Neural progenitor cell (in vitro differentiated cells): ENCODE measurements at places on chromosomes 4 and X.
A peak's percentile ranks its signal among the peaks of the same experiment; 100 is the strongest.

GRCh38 chr4:174198828-174199227 is 84.6 kb downstream of the FBXO8 start:
- no peak for DNase-seq

GRCh38 chr4:76987685-76988084 is 38.1 kb downstream of the SEPTIN11 start:
- no peak for DNase-seq

- no peak for DNase-seq
Measured at GRCh38 chr4:145301386-145302080, 121.1 kb upstream of the OTUD4 start.

DNA sequence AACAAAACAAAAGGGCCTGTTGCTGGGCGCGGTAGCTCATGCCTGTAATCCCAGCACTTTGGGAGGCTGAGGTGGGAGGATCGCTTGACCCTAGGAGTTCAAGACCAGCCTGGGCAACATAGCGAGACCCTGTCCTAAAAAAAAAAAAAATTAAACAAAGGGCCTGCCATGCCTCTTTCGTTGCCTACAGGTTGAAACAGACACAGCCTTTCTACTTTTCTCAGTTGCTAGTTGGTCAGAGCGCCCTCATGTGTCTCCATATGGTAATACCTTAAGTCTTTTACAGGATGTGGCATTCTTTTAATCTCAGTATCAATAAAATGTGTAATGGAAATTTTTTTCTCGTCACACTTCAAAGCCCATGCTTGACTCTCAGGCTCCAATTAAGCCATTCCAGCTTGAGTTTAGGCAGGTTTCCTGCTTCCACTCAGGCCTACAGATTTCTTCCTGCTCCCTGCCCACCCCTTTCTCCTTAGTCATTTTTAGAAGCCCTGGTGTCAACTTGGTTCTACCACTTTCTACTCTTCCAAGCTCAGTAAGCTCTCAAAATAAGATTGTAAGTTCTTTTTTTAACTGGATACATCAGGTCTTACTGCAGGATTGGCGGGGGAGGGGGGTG is 4.6 kb upstream of the SOWAHD start:
- DNase-seq, result peak; percentile 48

DNA sequence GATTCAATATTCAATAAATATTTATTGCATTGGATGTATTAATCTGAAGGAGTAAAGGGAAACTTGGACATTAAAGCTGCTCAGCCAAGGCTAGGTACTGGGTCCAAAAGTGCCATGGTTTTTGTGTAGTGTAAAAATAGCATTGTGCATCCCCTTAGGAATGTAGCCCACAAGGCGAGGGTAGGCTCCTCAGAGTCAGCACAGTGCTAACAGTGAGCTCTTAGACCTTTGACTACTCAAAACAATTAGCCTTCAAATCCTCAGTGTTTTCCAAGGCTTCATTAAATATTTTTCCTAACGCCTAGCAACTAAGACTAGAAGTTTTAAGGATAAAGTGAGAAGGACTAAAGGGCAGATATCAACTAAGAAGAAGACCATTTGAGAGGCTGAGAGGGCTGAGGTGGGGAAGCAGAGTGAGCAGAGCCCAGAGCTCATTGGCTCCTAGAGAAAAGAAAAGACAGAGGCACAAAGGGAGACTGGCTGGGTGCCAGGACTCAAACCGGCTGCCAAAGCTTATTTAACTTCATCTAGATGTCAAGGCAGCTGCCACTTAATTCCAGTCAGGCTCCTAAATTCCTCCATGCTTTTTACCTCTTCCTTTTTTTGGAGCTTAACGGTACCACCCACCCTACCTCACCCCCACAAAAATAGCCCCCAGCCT is 17.0 kb downstream of the PRKG2 start:
- peak; percentile 10 for DNase-seq

DNA sequence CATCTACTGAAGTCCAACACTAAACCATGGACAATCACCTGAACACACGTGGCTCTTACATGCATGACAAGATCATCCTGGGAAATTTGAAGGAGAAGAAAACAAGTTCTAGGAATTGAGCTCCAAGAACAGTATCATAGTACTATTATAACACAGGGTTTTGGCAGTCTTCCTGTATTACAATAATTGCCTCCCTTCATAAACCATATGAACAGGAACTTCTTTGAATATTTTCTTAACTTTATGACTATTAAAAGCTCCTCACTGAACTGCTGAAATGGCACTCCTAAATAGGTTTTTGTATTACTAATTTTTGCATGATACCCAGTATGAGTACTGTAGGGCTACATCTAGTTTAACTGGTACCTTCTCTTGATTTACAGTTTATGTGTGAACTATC is 130.0 kb downstream of the ZAR1 start:
- no peak for DNase-seq

- peak; percentile 11 for DNase-seq
Measured at GRCh38 chr4:140757232-140757630, 1.0 kb upstream of the TBC1D9 start.

- no peak for DNase-seq
Measured at GRCh38 chr4:69749771-69750170, 10.6 kb downstream of the SULT1B1 start.

DNA sequence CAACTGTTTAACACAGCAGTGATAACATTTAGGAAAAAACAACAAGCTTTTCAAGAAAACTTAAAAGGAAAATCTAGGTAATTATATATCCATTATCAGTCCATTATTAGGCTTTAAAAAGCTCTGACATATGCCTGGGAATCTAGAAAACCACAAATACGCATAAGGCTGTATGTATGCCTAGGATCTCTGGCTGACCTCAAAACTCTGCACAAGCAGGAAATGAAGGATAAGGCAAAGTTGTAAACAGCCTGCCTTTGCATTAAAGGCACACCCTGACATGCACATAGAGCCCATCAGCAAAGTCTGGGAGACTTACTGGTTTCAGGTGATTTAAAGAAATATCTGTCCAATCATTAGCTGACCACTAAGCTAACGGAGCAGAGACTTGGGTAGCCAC is 14.0 kb downstream of the TIMP1 start:
- no peak for DNase-seq

- DNase-seq, result no peak
Measured at GRCh38 chrX:113920661-113921060, 663.2 kb upstream of the HTR2C start.

GRCh38 chrX:150966235-150966634 is 16.9 kb upstream of the HMGB3 start:
- DNase-seq, result no peak

GRCh38 chrX:65751519-65751918 is 84.1 kb downstream of the MSN start:
- DNase-seq, result no peak

DNA sequence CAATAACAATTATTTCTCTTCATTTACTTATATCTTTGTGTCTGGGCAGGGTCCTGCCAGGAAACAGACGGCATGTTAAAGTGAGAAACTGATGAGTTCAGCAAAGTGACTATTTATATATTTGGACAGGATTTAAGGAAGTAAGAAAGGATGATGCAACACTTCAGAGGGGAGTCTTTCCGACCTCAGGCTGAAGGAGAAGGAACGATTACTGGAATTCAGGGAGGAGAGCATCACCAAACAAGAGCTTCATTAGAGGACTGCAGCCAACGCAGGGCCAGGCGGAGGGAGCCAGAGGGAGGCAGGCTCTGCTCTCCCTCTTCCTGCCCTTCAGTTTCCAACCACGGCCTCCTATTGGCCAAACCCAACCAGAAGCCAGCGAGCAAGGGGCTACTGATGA is 1.5 kb upstream of the TLR7 start:
- no peak for DNase-seq

- no peak for DNase-seq
Measured at GRCh38 chrX:137587151-137587550, 21.2 kb downstream of the ZIC3 start.

- DNase-seq, result no peak
Measured at GRCh38 chr4:182918791-182919302, 1.7 kb upstream of the DCTD start.

- DNase-seq, result no peak
Measured at GRCh38 chrX:118208481-118208880, 91.9 kb upstream of the KLHL13 start.

- no peak for DNase-seq
Measured at GRCh38 chrX:15328131-15328530, 7.2 kb downstream of the PIGA start.

DNA sequence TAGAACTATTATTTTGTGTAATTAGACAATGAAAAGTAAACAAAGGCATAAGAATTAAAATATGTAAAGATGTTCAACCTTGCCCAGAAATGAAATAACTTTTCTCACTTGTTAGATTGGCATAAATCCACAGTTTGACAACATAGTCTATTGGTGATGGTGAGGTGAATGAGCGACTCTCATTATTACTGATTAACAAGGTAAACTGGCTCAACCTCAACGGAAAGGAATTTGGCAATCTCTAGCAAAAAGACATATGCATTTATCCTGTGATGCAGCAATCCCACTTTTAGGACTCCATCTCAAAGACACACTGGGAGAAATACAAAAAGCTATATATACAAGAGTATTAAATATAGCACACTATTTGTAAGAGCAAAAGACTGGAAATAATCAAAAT is 22.3 kb downstream of the UBA6 start:
- no peak for DNase-seq

- no peak for DNase-seq
Measured at GRCh38 chr4:166493924-166494345, 620.9 kb downstream of the TLL1 start.

GRCh38 chr4:38190717-38191178 is 230.6 kb downstream of the PTTG2 start:
- DNase-seq, result peak; percentile 10

GRCh38 chr4:75251547-75251946 is 262.7 kb downstream of the RCHY1 start:
- no peak for DNase-seq

DNA sequence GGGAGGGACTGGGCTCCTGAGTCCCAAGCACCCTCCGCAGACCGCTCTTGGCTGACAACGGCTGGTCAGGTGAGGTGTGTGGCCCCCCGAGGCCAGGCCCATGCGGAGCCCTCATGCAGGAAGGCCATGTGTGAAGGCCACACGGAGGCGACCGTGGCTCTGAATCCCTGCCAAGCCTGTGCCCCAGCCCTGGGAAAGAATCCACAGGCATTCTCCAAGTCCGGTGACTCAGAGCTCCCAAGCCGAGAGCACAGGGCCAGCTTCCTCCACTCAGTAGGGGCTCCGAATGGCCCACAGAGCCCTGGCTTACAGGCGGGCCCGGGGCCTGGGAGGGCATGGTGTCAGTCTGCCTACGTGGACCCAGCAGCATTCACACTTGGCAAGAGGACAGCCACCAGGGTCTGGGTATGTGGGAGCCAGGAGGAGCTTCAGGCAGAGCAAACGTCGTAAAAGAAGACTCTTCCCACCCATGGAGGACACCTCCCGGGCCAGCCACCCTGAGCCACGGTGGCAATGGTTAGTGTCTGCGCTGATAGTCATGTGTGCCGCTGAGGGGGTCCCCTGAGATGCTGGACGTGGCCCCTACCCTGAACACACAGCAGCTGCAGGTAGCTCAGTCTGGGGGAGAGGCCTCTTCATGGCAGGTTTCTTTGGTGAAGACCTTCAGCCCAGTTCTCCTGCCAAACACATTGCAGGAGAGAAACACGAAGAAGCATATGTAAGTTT is 105.7 kb downstream of the PSAPL1 start:
- no peak for DNase-seq

GRCh38 chr4:178993306-178993705 is 1551.1 kb upstream of the AGA start:
- no peak for DNase-seq

- peak; percentile 79 for DNase-seq
Measured at GRCh38 chr4:57265831-57266582, 155.8 kb upstream of the IGFBP7 start.

- no peak for DNase-seq
Measured at GRCh38 chr4:118729287-118730286, 44.4 kb downstream of the METTL14 start.

DNA sequence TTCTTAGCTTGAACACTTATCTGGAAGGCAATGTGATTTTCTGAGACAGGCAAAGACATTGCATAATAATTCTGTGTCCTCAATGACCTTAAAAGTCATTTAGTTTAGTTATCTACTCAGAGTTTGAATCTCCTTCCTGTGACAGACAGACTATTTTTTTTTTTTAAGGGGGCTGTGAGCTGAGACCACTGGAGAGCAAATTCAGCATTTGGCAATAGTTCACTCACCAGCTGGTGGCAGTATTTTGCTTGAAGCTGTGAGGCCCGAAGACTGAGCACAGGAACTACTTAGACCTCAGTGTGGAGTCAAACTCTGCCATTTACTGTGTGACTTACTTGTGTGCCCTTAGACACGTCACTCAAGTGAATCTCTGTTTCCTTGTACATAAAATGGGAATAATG is 22.9 kb upstream of the CPE start:
- DNase-seq, result peak; percentile 78

DNA sequence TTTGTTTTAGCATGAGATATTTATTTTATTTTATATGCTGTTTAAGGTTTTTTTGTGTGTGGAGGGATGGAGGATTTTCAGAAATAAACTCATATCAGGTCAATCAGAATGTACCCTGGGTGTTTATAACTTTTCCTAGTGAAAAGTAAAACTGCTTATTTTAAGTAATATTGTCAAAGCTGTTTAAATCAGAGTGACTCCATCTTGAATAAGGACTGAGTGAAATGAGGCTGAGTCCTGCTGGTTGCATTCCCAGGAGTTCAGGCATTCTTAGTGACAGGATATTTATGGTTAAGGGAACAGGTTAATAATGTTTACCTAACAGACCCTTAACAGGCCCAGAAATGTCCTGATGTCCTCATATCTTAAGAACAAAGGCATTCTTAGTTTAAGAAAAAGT is 1160.9 kb upstream of the PCDH7 start:
- DNase-seq, result no peak

GRCh38 chr4:42636645-42636949 is 20.3 kb downstream of the ATP8A1 start:
- DNase-seq, result peak; percentile 55

- DNase-seq, result no peak
Measured at GRCh38 chr4:11474146-11474545, 45.5 kb upstream of the HS3ST1 start.

DNA sequence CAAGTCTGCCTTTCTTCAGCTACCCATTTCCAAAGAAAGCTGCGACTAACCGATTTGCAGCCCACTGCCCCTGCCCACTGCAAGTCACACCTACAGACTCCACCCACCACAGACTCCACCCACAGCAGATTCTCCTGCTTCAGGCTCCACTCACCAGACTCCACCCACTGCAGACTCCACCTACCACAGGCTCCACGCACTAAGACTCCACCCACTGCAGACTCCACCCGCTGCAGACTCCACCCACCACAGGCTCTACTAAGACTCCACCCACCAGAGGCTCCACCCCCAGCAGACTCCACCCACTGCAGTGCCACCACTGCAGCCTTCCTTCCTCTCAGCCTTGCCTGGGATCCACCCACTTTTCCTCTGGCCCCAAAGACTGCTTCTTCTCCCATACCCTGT is 41.3 kb downstream of the ABLIM2 start:
- peak; percentile 45 for DNase-seq
